Stimulated activated CD4-positive, alpha-beta T cell treated with anti-CD3 and anti-CD28 coated beads, Interleukin-12 subunit alpha, Interleukin-12 subunit beta, amount 100 ng/mL, for 48 hours (primary cell): ENCODE measurements at places on chromosomes 1 and 21.

GRCh38 chr1:65321879-65322278 lies 12.5 kb downstream of the DNAJC6 start:
- DNase-seq: no peak

DNA sequence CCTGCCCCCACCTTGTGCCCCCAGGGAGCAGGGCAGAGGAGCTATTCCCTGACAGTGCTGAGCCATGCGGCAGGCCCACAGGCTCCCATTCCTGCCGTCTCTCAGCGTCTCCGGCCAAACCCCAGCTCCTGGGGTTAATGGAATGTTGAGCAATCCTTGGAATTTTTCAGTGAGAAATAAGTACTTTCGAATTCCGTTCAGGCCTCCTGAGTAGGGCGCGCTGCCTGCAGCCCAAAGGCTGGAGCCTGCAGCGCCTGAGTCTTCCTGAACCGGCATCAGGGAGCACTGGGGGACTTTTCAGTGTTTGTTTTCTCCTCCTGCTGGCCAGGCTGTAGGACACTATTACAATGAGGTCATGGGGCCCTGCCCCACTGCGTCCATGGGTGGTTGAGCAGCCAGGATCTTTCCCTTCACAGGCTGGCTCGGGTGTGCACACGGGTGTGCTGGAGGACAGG lies 33.3 kb upstream of the CSF1 start:
- DNase-seq: no peak

DNA sequence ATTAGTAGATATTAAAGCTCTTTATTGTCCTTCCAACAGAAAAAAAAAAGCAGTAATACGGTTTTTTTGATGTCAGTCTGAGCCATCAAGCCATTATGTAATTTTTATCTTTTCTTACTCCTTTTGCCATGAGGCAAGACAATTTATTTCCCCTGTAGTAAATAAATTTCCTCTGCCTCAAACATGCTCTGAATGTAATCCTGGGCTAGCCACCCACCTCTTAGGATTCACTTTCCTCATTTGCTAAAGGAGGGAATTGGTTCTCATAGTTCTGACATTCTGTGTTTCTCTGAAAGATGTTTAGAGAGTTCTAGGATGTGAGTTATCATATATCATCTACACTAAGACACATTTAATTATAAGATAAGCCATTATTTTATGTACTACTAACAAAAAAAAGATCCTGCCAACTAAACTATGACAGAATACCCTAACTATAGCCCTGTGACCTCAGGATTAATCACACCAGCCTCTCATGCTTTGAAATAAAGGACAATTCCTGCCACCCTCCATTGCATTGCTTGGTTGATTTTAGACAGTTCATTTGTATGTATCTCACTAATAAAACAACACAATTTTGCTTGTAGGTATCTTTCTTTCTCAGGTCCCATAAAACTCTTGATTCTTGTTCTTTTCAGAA lies 34.0 kb upstream of the RAP1A start:
- DNase-seq: no peak

GRCh38 chr1:27135541-27136235 lies 19.2 kb downstream of the SLC9A1 start:
- DNase-seq: no peak

- DNase-seq: no peak
Measured at GRCh38 chr1:205192287-205192686, 19.2 kb downstream of the DSTYK start.
